ENCODE measurements at places on chromosomes 1 and 21.

DNA sequence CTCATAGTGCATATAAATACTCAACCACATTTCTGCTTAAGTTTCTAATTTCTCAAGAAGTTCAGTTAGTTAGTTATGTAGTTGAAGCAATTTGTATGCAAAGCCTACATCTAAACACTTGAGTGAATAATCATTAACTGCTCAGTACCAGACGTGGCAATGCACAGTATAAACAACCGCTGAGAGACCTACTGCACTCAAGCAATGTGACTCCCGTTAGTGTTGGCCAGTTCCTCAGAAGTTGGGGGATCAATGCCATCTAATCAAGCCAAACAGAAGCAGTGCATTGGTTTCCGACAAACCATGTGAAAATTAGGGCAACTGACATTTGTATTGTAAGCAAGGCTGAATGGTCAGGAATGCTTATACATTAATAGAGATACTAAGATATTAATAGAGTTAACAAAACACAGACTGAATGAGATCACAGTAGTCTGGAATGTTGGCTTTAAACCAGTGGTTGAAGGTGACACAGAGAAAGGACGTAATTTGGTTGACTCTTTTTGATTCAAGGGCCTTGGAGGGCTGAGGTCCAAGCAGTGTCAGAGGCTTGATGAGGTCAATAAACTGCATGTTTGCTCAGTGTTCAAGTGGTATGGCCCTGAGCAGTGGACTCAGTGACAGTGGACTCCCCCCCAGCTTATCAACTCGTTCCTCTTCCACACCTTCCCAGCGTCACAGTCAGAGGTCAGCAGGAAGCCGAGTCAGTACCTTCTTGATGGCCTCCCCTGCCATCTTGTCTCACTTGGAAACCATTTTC lies 255.5 kb downstream of the CTH start:
- no peak for DNase-seq

- DNase-seq, result no peak
Observed at GRCh38 chr1:106536741-106537140, 519.7 kb upstream of the PRMT6 start.

- peak; percentile 49 for DNase-seq
Observed at GRCh38 chr1:204207136-204207616, 6.6 kb downstream of the GOLT1A start.

DNA sequence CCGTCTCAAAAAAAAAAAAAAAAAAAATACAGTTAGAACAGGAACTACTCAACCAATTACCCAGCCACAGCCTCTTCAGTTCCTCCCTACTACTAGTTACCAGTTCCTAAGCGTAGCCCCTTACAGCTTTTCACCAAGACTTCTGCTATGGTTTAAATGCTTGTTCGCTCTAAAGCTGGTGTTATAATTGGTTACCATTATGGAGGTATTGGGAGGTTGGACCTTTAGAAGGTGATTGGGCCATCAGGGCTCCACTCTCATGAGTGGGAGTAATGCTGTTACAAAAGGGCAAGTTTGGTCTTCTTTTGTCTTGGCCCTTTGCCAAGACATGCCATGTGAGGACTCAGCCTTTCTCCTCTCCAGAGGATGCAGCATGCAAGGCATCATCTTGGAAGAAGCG lies 3.0 kb upstream of the SMPDL3B start:
- no peak for DNase-seq

DNA sequence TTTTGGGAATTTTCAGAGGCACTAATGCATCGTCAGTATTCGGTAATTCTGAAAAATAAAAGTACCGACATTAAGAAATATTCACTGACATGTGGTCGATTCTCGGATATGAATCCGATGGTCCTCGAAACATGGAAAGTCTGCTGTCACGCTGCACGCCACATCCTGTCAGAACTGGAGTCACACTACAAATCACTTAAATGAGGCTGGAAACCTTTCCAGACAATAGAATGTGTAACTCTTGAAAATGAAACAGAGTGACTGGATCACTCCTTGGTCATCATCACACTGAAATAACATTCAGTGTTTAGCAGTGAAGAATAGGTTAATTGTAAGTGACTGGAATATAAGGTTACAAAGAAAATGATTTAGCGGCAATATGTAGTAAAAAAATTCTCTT lies 620.1 kb upstream of the ADAMTS5 start:
- no peak for DNase-seq

DNA sequence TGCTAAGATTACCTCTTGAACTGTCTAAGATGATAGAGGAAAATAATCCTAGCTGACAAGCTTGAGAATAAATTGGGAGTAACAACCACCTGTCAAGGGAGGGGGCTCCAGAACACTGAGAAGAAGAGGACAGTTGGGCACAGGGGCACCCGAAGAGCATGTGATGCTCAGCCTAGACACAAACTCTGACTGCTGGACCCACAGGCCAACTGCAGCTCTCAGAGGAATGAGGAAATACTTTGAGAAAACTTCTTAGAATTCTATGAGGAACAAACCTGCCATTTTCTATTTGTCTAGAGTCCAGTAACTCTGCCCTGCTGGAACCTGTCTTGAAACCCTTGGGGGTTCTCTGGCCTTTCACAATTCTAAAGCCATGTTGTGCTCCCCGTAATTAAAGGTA lies 124.1 kb upstream of the KCNK2 start:
- DNase-seq, result no peak

DNA sequence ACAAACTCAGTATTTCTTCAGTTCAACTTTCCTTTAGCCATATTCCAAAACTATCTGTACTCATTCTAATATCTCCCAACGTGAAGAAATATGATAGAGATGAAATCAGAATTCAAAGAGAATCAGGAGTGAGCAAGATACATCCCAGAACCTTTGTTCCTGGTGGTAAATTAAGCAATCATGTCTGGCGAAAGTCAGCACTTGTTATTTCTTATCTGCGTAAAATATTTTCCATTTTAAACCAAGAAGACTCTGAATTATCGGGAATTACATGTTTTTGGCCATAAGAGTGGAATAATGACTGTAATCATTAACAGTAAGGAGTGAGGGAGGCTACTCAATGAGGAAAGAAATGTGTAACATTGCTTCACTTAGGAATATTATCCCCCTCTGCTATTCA lies 253.7 kb downstream of the PDE4B start:
- DNase-seq, result no peak

- DNase-seq, result no peak
Observed at GRCh38 chr21:22561946-22562345, 1563.7 kb downstream of the NCAM2 start.

DNA sequence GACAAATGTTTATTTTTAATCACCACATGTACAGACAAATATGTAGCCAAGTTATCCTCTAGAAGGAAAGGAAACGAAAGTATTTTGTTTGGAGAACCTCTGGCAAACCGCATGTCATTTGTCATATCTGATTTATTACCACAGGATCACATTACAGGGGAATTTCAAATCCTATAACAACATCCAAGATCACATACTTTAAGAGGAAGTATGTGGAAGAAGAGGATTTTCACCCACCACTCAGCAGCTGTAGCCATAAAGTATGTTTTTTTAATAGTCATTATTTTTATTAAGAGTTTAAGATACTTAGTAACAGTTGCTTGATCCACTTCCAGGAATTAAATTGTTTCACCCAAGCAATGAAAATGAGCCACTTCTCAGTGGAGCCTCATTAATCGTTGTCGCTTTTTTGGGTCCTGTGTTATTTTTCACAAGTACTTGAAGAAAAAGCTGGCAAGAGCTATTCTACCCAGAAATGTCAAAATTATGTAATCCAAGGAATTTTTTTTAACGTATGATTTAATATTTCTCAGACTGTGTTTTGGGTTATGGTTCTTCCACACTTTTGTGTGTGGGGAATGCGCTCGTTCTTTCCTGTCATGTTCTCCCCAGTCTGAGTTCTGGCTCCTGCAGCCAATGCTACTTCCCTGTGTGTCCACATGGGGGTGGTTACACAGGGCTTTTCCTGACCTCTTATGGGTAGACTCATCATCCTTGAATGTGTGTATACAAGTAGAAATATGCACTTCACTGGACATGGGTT lies 6.9 kb downstream of the SERTAD4 start:
- no peak for DNase-seq

- DNase-seq, result no peak
Observed at GRCh38 chr1:220734571-220735326, 13.4 kb upstream of the MTARC2 start.

GRCh38 chr1:55821234-55821633 lies 606.1 kb upstream of the USP24 start:
- DNase-seq, result no peak

DNA sequence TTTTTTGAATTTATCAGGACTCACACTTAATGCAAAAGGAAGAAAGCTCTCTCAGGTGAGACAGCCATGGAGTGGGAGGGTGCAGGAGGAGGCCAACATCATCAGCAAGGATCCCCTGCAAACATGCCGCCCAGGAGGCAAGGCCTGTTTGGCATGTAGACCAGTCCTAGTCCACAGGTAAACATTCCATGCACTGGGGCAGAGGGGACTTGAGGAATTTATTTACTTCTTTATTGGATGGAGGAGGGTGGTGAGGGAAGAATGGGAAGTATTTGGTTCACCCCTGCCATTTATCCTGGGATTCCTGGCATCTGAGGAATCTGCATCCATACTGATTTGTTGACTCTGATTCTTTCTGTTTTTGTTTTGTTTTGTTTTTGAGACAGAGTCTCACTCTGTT lies 1.5 kb upstream of the UQCRHL start:
- no peak for DNase-seq

DNA sequence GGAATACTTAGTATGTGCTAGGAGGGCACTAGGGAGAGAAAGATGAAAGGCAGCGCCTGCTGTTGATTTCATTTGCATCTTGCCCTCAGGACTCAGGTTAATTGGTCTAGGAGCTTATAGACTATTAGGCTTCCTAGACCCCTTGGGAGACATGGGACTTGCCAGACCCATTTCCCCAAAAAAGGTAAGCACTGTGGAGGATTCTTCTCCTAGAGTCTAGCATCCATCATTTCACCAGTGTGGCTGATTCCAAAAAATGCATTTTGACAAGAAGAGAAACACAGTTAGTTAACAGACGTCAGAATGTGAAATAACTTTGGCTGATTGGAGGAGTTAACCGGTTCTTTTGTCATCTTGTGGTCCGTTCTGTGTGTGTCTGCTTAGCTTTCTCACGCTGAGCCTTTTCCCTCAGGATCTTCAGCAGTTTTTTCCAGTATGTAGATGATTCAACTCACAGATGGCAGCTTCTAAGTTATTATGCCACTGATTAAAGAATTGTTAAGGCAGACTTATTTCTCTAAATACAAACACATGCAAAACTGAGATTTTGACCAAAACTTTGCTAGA lies 108.8 kb downstream of the KIF26B start:
- DNase-seq, result no peak

DNA sequence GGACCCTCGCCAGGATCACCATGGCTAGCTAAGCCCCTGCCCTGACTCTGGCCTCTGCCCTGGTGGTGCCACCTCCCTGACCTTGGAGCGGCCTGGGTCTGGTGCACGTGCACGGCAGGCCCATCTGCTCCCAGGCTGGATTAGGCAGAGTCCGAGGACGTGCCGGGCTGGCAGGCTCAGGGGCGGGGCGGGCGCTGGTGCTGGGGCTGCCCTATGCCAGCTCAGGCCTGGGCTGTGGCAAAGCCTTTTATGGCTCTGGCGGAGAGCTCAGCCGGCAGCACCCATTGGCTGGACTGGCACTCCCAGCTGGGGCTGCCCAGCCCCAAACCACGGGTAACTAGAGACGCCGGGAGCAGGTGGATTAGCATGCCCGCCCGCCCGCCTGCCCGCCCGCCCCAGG lies 17.1 kb upstream of the EDN2 start:
- no peak for DNase-seq

GRCh38 chr1:183571678-183572268 lies 18.5 kb downstream of the NCF2 start:
- DNase-seq, result no peak

DNA sequence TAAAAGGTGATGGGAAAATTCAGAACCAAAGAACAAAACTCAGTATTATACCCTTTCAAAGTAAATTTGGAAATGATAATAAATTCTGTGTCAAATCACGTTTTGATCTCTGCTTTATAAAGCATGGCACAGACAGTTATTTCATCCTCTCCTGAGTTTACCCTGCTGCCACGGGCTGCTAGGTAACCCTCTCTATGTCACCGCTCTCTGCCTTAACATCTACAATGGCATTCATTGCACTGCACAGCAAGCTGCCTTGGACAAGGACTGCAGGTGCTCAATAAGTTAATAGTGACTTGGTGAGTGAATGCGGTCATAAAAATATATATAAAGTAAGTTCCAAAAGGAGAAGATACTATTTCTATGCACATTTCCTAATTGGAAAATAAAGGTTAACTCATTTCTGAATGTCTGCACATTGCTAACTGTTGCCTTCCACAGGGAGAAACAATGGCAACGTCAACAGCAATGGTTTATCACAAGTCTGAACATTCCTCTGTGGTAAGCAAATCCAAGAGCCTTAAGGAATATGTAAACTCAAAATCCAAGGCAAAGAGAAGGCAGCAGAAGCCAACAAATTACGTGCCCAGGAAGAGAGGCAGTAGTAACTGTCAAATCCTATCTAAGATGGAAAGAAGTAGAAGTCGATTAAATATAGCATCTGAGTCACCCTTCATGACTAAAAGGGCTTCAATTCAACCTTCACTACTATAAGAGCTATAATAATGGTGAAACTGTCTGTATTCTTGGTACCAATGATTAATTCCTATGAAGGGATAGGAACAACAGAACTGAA lies 19.4 kb downstream of the FYB2 start:
- no peak for DNase-seq

GRCh38 chr1:185541871-185542301 lies 192.3 kb upstream of the HMCN1 start:
- no peak for DNase-seq

- peak; percentile 59 for DNase-seq
Observed at GRCh38 chr1:116516631-116517030, 54.2 kb downstream of the CD58 start.

DNA sequence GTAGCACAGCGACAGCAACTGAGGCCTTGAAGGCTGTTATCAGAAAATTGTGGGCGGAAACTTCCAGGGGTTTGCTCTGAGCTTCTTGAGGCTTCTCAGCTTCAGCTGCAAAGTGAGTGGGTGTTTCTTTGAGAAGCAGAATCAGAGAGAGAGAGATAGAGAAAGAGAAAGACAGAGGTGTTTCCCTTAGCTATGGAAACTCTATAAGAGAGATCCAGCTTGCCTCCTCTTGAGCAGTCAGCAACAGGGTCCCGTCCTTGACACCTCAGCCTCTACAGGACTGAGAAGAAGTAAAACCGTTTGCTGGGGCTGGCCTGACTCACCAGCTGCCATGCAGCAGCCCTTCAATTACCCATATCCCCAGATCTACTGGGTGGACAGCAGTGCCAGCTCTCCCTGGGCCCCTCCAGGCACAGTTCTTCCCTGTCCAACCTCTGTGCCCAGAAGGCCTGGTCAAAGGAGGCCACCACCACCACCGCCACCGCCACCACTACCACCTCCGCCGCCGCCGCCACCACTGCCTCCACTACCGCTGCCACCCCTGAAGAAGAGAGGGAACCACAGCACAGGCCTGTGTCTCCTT lies at the start of gene FASLG:
FASLG (plus strand) TSS at position 233 of the 583 bp plus-strand sequence; CDS start at position 332, 99 bp downstream.
- no peak for DNase-seq

- DNase-seq, result no peak
Observed at GRCh38 chr1:236172041-236172579, 29.8 kb downstream of the GPR137B start.

DNA sequence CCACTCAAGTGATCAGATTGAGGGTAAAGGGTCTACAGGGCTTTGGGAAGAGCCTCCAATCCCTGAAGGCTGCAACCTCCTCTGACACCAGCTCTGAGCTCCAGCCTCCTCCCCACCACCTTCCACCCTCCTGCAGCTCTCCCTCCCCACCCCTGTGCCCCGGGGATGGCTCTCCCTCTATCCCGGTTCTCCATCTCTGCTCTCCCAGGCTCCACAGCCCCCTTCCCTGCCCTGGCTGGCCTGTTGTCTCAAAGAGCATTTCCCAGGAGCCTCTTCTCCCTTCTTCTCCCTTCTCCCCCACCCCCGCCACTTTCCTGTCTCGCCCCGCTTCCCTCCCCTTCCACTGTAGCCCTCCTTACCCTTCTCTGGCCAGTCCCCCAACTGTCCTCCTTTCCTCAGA lies 1.1 kb downstream of the PLEKHA6 start:
- DNase-seq, result no peak

All from GM12865 (cell line).